ENCODE measurements at places on chromosomes 2 and 18. TPM values are rescaled to one million over a fixed set of nuclear protein-coding genes. Genes with fewer than 3 reads are reported as not detected.

DNA sequence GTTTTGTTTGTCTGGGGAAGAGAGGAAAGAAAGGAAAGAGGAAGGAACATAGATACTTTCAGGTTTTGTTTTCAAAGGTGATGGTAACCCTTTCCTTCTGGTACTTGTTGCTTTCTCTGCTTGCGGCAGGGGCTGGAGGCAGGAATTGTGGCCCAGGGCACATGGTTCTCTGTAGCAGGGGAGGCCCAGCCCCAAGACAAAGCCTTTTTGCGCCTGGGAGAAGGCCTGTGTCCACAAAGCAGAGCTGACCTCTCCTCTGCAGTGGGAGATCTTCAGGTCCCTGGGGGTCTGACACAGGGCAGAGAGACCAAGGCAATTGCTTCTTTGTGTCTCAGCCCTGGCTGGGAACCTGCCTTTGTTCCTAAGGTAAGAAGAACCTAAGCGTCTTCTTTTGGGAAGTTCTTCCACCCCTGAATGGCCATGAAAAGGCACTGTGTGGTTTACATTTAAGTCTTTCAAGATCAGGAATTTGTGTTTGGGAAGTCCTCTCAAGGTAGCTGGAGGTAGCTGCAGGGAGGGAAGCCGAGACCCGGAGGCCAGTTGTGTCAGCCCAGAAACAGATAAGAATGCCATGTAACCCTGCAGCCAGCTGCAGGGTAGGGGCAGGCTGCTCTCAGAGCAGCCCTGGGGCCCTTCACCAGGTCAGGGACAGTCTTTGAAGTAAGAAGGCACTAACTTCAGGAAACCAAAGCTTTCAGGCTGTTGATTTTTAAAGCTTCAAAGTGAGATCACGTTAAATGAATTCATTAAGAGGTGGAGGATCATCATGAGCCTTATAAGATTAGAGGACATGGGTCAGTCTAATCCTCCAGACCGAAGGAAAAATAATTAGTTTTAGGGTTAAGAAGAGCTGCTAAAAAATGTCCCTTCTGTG, 119.3 kb downstream of the STPG4 start:
- no peak for DNase-seq

- DNase-seq: no peak
These were observed 6.8 kb downstream of the SFT2D3 start for GRCh38 chr2:127707890-127708648.

GRCh38 chr2:24085200-24085489, 511 bp upstream of the TP53I3 start:
- no peak for DNase-seq

DNA sequence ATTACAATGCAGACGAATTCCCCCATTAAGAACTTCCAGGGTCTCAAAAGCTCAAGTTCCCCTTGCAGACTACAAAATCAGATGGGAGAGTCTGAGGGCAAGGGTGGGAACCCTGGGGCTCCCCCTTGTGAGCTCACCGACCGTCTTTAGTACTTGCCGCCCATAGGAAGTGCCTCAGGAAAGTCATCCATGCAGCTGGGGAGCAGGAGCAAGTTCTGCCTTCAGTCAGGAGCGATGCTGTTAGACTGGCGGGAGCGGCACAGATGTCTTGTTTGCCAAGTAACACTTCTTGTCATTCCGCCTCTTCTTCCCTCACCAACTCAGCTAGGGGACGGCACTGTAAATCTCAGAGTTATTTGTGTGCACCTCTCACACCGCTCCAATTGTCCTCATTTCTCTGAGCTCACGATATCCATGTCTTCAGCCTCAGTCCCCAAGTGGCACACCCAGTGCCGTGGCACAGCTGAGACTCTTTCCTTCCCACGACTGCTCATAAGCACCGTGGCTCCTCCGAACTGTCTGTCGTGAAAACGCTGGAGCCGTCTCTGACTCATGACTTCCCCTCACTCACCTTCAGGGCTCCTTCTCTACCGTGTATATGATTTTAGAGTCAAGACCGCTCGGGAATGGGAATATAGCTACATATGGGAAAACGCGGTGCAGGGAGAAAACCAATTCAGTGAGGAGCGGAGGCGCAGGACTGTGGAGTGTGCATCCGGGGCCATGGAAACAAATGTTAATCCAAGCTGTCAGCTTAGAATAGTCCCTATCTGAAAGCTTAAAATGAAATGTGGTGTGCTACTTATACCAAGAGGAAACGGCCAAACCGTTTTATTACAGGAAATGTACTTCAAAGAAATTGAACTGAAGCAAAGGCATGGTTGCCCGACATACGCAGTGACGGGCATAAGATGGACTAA, 34.0 kb downstream of the UXS1 start:
- DNase-seq: peak; percentile 40

The GPR39 gene
- 0.27 TPM for polyA plus RNA-seq

The CCDC178 gene
- 0.84 TPM for polyA plus RNA-seq

Data from muscle of leg (tissue), 16 donors.